Fibroblast of lung (primary cell): ENCODE measurements at places on chromosomes 12 and 14.
A peak's percentile ranks its signal among the peaks of the same experiment; 100 is the strongest.

- no peak overlapping the region for H3K27ac ChIP-seq
- H3K27me3 ChIP-seq: no peaks in the 10 kb centered on the region
- no peaks in the 10 kb centered on the region for H3K36me3 ChIP-seq
- no peak overlapping the region for H3K4me3 ChIP-seq
- no peaks in the 10 kb centered on the region for H3K4me1 ChIP-seq
Measured at GRCh38 chr12:96140174-96140573, 54.0 kb upstream of the ELK3 start.

DNA sequence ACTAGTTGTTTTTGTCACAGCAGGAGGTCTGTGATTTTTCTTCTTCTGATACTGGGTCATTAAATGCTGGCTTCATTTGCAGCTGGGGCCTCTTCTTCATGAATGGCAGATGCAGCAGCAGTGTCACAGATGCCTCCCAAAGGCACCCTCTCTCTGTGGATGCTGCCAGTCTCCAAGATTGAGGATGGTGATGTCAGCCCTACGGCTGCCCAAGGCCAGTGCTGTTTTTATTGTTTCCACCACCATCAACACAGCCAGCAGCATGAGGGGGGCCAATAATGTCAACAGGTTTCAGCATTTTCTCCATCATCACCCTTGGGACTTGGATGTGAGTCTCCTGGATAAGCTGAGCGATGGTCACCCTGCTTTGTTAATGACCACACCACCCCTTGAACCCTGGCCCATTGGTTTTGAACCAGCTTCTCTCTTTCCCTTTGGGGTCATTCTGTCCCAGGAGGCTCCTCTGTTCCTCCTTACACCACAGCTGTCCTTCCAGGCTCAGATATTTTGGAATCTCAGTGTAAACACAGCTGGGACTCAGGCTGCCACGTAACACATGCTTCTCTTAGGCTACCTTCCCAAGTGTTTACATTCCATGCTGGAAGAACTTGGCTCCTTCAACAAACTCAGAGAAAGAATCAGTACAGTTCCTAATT is 151.7 kb upstream of the DDHD1 start:
- H3K36me3 ChIP-seq: no peaks in the 10 kb centered on the region
- H3K27me3 ChIP-seq: no peaks in the 10 kb centered on the region
- peaks cover 17% of the 10 kb centered on the region for H3K4me1 ChIP-seq

DNA sequence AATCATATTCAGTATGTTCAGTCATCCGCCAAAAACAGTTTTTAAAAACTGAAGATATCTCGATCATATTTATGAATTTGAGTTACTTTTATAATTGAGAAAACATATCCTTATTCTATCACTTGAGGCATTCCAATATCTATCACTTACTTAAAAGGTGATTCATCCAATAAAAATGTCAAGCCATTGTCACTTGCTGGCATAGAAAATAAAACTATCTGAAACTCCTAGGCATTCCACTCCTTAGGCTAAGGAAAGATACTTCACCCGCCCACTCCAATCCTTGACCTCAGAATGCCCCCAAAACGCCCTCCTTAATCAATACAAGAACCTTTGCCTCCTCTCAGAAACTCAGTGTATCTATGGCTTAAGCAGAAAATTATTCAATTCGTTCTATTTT is 51.3 kb upstream of the AMIGO2 start:
- H3K4me1 ChIP-seq: no peaks in the 10 kb centered on the region
- H3K36me3 ChIP-seq: no peaks in the 10 kb centered on the region
- H3K4me3 ChIP-seq: no peak overlapping the region
- H3K27ac ChIP-seq: no peak overlapping the region
- DNase-seq: peak; percentile 8
- no peaks in the 10 kb centered on the region for H3K27me3 ChIP-seq

- peak; percentile 68 for DNase-seq
- H3K4me3 ChIP-seq: peak overlapping the region; percentile 21
- peak overlapping the region; percentile 66 for H3K27ac ChIP-seq
- H3K36me3 ChIP-seq: peaks cover 10% of the 10 kb centered on the region
Measured at GRCh38 chr14:22977684-22978486, 4.5 kb downstream of the AJUBA start.
